Activated CD8-positive, alpha-beta memory T cell treated with anti-CD3 and anti-CD28 coated beads for 1 hour (primary cell): ENCODE measurements at places on chromosomes 3 and 15.

GRCh38 chr15:51075826-51076523, 18.7 kb downstream of the TNFAIP8L3 start:
- DNase-seq, result no peak

DNA sequence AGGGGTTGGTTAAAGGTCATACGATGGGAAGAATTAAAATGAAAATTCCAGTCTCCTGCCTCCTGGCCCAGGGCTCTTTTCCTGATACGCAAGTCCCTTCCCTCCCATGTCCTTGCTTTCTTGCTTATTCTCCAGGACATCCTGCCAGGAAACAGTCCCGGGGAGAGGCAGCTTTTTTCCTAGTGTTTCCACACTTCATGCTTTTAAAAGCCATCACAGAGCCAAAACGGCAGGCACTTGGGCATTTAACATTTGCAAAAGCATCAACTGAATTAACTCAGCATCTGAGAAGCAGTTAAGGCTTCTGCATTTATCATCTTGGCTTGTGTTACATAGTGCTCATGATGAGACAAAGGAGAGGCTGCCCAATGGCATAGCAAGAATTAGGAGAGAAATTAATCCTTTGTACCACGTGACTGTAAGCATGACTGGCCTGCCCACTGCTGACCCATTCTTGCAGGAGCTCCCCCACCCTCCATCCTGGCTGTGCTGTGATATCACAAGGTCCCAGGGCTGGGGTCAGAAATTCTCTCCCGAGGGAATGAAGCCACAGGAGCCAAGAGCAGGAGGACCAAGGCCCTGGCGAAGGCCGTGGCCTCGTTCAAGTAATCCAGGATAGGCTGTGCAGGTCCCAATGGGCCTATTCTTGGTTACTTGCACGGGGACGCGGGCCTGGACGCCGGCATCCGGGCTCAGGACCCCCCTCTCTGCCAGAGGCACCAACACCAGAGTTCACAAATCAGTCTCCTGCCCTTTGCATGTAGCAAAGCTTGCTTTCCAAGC, 21.6 kb upstream of the VILL start:
- no peak for DNase-seq

- no peak for DNase-seq
Observed at GRCh38 chr3:51044982-51045381, 340.1 kb upstream of the MANF start.

GRCh38 chr3:130663092-130663491, 83.5 kb downstream of the PIK3R4 start:
- DNase-seq, result no peak

DNA sequence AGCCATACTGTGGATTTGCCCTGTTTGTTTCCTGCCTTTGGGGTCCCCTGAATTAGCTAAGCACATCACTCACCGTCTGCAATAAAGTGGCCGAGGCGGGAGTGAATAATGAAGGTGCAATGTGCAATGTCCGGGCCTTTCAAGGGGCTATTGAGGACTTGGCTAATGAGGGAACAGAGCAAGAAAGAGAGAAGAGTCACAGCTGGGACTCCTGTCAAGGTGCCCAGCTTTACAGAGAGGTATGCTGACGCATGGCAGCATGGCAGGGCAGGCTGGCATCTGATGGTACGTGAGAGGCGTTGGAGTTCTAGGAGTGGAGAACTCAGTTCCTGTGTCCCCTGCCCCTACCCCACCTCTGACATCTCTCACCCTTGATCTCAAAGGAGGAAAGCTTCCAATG, 13.8 kb upstream of the ATP2B2 start:
- no peak for DNase-seq

DNA sequence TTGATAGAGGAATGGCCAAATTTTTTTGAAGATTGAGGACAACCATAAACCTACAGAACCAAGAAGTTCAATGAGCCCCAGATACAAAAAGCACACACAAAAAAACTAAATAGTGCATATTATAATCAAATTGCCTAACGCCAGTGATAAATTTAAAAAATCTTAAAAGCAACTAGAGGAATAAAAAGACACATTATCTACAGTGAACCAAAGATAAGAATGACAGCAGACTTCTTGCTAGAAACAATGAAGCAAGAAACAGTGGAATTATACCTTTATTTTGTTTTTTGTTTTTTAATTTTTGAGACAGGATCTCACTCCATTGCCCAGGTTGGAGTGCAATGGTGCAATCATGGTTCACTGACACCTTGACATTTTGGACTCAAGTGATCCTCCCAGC, 9.9 kb upstream of the SAMD7 start:
- DNase-seq, result no peak

- DNase-seq, result no peak
Observed at GRCh38 chr15:74519311-74519710, 21.7 kb upstream of the ARID3B start.

GRCh38 chr15:72180761-72181324, 16.7 kb downstream of the GRAMD2A start:
- DNase-seq, result no peak

- no peak for DNase-seq
Observed at GRCh38 chr3:10533737-10534023, 28.3 kb upstream of the ATP2B2 start.

- no peak for DNase-seq
Observed at GRCh38 chr3:117910820-117911521, 1123.7 kb downstream of the IGSF11 start.

GRCh38 chr3:170301405-170301804, 56.1 kb upstream of the SKIL start:
- no peak for DNase-seq

- no peak for DNase-seq
Observed at GRCh38 chr3:185024966-185025365, 127.9 kb downstream of the C3orf70 start.

DNA sequence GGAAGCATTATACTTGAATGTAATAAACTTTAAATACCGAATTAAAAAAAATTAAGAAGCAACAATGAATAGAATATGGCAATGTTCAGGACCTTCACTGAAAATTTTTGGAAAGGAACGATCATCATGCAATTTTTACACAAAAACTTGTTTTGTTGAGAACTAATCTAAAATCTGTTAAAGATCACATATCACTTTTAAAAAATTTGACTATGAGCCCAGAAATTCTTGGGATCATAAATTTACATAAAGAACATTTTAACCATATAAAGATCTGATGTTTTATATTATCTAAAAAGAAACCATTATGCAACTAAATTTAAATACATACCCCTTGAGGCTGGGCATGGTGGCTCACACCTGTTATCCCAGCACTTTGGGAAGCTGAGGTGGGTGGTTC, 76.2 kb upstream of the MELTF start:
- no peak for DNase-seq

DNA sequence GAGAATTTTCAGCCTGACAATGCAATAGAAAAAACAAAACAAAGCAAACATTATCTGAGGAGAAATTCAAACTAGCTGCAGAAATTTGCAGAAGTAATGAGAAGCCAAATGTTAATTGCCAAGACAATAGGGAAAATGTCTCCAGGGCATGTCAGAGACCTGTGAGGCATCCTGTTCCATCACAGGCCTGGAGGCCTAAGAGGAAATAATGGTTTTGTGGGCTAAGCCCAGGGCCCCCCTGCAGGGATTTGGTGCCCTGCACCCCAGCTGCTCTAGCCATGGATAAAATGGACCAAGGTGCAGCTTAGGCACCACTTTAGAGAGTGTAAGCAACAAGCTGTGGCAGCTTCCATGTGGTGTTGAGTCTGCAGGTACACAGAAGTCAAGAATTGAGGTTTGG, 401.2 kb upstream of the NECTIN3 start:
- DNase-seq, result no peak

GRCh38 chr3:128432971-128433836, 33.5 kb downstream of the DNAJB8 start:
- DNase-seq, result no peak

- no peak for DNase-seq
Observed at GRCh38 chr15:63509955-63510940, 5.9 kb downstream of the USP3 start.

DNA sequence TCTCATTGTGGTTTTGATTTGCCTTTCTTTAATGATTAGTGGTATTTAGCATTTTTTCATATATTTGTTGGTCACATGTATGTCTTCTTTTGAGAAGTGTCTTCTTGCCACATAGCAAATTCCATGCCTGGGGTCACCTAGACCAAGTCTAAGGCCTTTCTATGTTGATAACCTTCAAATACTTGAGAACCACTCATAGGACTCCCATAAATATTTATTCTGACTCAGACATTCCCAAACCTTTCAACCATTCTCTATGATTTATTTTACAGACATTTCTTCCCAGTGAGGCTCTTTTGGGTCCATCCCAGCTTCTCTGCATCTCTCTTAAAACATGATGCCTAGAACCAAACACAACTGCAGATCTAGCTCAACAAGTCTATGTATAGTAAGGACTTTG, 69.2 kb downstream of the ATP8B4 start:
- DNase-seq, result no peak

- DNase-seq, result no peak
Observed at GRCh38 chr3:34279901-34280300, 481.5 kb downstream of the PDCD6IP start.

- DNase-seq, result no peak
Observed at GRCh38 chr3:122636697-122637096, 43.9 kb upstream of the PARP14 start.

- DNase-seq, result no peak
Observed at GRCh38 chr3:177015881-177016280, 181.4 kb downstream of the TBL1XR1 start.

DNA sequence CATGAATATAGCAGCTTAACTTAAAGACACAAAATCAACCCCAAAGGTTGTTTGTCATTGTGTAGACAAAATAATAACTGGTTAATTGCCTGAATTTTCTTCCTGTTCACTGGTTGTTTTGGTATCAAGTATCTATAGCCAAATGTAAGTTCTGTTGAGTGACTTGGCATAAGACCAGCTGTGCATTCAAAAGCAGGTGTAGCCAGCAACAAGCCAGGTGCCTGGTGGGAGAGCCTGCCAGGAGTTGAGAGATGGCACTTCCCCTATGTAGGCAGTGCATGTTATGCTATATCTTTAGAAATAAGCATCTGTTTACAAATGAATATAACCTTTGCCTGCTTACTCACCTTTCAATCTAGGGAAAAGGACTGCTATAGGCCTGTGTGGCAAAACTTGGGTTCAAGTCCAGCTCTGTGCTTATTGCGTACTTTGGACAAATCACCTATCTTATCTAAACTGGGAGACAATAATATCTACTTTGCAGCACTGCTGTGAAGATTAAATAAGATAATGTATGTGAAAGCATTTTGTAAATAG, 84.9 kb upstream of the TBL1XR1 start:
- DNase-seq, result no peak
